Thyroid gland (tissue), 4 donors: ENCODE measurements at places on chromosomes 2 and 18. TPM values are rescaled to one million over a fixed set of nuclear protein-coding genes. Genes with fewer than 3 reads are reported as not detected.

- no peaks in the 10 kb centered on the region for H3K27me3 ChIP-seq
- DNase-seq, result no peak
- H3K4me3 ChIP-seq, result no peak overlapping the region
- no peaks in the 10 kb centered on the region for H3K36me3 ChIP-seq
- H3K4me1 ChIP-seq, result peaks cover 14% of the 10 kb centered on the region
Measured at GRCh38 chr2:237315829-237316225, 98.1 kb downstream of the COL6A3 start.

DNA sequence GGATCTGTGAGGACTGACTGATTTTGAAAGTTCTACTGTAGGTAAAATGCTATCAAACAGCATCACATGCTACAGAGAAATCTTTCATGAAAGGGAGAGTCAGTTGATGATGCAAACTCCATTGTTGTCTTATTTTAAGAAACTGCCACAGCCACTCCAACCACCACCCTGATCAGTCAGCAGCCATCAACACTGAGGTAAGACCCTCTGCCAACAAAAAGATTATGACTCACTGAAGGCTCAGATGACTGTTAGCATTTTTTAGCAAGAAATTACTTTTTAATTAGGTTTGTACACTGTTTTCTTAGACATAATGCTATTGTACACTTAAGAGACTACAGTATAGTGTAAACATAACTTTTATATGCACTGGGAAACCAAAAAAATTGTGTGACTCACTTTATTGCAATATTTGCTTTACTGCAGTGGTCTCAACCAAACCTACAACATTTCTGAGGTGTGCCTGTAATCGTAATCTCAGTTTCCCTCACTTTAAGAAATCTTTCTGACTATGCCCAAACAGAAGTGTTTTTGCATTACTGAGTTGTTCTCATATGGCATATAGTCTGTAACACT, 42.8 kb downstream of the METTL8 start:
- H3K27me3 ChIP-seq, result no peaks in the 10 kb centered on the region
- no peaks in the 10 kb centered on the region for H3K36me3 ChIP-seq
- no peak for DNase-seq

DNA sequence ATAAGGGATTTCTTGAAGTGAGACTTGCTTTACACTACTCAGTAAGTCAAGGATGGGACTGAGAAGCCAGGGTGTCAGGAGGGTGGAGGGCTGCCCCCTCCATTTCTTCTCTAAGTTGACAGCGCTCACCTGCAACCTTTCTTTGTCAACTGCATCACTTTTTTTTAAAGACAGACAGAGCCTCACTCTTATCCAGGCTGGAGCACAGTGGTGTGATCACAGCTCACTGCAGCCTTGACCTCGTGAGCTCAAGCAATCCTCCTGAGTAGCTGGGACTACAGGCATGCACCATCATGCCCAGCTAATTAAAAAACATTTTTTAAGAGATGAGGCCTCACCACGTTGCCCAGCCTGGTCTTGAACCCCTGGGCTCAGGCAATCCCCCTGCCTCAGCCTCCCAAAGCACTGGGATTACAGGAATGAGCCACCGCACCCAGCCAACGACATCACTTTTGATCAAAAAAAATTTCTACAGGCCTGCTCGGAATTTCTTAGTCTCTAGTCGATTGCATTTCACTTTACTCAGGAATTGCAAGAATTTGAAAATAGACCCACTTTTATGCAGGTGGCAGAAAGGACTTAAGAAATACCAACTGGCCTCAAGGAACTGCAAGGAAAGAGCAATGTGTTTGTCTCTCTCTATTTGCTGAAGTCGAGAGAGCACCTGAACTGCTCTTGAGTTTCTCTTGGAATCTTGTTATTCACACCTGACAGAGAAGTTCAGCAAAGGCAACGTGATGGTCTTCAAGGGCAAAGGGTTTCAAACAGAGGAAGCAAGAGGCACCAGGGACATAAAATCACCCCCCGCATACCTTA, 101.4 kb downstream of the MYOM1 start:
- H3K4me3 ChIP-seq, result no peak overlapping the region
- H3K4me1 ChIP-seq, result no peaks in the 10 kb centered on the region
- no peaks in the 10 kb centered on the region for H3K36me3 ChIP-seq
- no peak for DNase-seq

DNA sequence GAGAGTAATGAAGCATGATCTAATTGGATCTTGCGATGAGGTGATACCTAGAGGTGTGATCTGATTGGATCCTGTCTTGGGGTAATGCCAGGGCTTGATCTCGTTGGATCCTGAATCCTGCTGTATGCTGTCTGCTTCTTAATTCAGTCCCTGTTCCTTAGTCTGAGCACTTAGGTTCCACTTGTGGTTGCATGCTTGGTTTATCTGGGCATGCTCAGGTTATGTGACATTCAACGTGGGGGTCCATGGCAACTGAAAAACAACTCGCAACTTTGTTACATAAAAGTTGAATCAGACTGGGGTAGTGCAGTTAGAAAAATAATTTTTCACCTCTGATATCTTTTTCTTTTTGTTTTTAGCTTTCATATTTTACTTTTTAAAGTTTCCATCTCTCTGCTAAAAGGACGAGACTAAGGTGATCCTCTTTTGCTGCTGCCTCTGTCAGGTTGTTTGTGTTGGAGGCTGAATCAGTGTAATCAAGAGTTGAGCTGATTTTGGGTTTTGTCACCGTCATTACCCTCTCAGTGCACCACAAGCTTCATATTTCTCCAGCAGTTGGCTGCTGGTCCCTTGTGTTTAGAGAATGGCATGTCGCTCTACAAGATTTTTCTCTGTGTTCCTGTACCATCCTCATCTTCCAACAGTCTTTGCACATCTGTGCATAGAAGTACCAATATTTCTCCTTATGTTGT, 67.9 kb downstream of the NCOA1 start:
- DNase-seq, result peak; percentile 39
- peaks cover 14% of the 10 kb centered on the region for H3K4me1 ChIP-seq
- H3K27me3 ChIP-seq, result no peaks in the 10 kb centered on the region
- no peak overlapping the region for H3K4me3 ChIP-seq
- no peaks in the 10 kb centered on the region for H3K36me3 ChIP-seq

DNA sequence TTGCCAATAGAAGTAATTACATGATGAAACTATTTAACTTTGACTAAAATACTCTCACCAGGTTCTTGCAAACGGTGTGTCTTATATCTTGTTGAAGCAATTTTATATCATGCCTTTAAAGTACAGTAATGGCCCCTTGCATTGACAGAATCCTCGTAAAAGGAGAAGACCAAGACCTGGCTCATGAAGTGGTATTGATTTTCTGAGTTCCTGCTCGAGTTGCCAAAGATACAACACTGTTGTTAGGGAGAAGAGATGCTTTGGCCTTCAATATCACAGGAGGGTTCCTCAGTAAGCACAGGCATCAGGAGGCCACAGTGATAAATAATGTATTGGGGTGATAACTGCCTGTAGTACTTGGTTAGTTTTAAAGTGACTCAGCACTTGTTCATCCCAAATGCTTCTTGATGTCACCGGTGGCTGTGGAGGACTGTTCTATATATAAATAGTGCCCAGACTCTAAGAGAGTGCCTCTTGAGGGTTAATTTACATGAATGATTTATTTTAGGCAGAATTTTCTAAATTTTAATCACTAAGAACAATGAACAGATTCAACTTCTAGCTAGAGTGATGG, 571.7 kb upstream of the FANCL start:
- H3K27me3 ChIP-seq, result no peaks in the 10 kb centered on the region
- no peaks in the 10 kb centered on the region for H3K36me3 ChIP-seq
- no peak overlapping the region for H3K4me3 ChIP-seq
- no peak overlapping the region for H3K27ac ChIP-seq
- H3K4me1 ChIP-seq, result no peaks in the 10 kb centered on the region

DNA sequence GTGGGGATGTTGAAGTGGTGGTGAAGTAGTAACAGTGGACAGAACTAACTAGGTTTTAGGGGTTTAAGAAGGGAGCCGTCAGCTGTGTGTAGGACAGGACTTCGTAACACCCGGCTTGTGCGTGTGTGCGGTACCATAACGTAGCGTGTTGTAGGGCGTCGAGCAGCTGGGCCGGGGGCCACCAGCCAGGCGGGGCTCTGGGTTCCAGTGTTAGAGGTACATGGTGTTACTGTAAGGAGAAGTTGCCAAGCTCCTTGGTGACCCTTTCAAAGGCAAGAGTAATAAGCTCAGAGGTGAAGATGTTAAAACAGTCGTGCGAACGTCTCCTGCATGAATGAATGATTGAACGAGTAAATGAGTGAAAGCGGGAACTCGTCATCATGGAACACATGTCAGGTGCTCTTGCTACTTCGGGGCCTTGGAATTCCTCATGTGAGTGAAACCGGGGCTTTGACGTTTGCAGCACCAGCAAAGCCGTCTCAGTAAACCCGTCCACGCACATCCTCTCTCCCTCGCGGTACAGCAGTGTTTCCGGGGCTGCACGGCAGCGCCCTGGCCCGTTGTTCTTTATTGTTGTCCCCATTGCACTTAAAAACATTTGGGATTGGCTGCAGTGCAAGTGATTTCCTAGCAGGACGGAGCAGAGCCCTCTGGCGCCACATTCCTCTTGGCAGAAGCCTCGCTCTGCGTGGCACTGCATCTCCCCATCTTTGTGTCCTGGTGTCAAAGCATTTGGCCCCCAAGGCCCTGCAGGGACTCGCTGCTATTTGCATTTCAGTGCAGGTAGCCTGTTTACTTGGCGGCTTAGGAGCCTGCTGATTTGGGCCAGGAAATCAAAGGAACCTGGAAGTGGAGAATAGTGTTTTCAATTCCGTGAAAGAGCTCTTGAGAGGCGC, 115.0 kb downstream of the GBX2 start:
- H3K4me1 ChIP-seq, result no peaks in the 10 kb centered on the region
- H3K27ac ChIP-seq, result no peak overlapping the region
- no peaks in the 10 kb centered on the region for H3K27me3 ChIP-seq
- no peaks in the 10 kb centered on the region for H3K36me3 ChIP-seq
- H3K4me3 ChIP-seq, result no peak overlapping the region
- no peak for DNase-seq

DNAH6 gene
- 9.3 TPM for total RNA-seq

RGPD4 gene
- total RNA-seq, result not detected

SIX3 gene
- not detected for total RNA-seq
